CMK (cell line): ENCODE measurements at places on chromosomes 5 and 9.

- DNase-seq: no peak
Measured at GRCh38 chr9:91693226-91693625, 256.8 kb downstream of the ROR2 start.

- peak; percentile 24 for DNase-seq
Measured at GRCh38 chr5:55344392-55344992, 36.7 kb downstream of the MTREX start.

GRCh38 chr9:98311541-98311940 is 56.1 kb upstream of the TBC1D2 start:
- no peak for DNase-seq

- peak; percentile 25 for DNase-seq
Measured at GRCh38 chr9:129570450-129571297, 50.2 kb downstream of the C9orf50 start.

- no peak for DNase-seq
Measured at GRCh38 chr9:112012026-112012902, 115.7 kb downstream of the UGCG start.
